ENCODE measurements at places on chromosomes 6 and 20.
A peak's percentile ranks its signal among the peaks of the same experiment; 100 is the strongest.

DNA sequence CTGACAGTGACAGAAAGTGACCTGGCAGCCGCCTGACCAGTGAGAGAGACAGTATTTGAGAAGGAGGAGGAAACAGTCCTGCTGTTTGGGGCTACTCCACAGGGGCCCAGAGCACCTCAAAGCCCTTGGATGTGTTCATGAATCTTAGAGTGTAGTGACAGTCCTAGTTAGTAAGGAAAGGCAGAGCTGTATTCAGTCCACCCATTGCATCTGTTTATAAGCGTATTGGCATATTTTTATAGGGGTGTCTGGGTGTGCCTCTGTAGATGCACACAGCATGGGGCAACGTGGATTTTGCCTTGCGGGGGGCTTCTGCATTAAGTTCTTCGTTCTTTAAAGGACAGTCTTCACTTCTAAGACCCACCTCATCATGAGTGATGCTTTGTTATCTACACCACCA is 44.6 kb upstream of the SLC22A1 start:
- DNase-seq: no peak

GRCh38 chr6:90097356-90097755 is 199.3 kb downstream of the BACH2 start:
- DNase-seq: no peak

- DNase-seq: no peak
Measured at GRCh38 chr6:7106752-7107577, 796 bp upstream of the RREB1 start.

GRCh38 chr6:155121294-155121693 is 126.2 kb downstream of the TIAM2 start:
- DNase-seq: no peak

DNA sequence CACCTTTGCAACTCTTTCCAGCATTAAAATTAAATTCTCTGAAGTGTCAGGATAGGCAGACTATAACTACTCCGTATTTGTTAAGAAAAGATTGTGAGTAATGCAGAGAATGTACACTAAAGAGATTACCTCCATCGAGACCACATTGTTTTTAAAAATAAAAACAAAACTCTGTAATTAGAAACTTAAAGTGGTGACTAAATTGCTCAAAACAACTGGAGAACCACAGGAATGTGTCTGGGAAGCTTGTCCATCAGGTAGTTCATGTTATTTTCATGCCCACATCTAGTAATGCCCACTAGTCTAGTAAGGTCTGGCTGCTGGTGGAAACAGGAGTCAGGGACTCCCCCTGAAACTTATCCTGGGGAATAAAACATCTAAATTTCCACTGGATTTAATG is 103.0 kb upstream of the FOXQ1 start:
- no peak for DNase-seq

- DNase-seq: no peak
Measured at GRCh38 chr6:19662911-19663310, 174.3 kb upstream of the ID4 start.

- DNase-seq: no peak
Measured at GRCh38 chr20:31709939-31710338, 12.7 kb downstream of the BCL2L1 start.

GRCh38 chr6:70375882-70376281 is 37.4 kb upstream of the FAM135A start:
- no peak for DNase-seq

DNA sequence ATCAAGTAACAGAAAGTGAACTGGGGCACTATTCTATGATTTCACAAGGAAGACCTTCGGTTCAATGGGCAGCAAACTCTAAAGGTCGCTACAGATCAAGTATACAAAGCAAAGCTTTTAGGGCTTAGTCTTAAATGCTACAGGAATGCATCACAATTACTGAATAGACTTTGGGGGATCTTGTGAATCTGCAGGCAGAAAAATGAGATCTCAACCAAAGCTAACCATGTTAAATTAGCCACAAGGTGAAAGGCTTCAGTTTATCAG is 98.0 kb upstream of the TMEM30A start:
- no peak for DNase-seq

DNA sequence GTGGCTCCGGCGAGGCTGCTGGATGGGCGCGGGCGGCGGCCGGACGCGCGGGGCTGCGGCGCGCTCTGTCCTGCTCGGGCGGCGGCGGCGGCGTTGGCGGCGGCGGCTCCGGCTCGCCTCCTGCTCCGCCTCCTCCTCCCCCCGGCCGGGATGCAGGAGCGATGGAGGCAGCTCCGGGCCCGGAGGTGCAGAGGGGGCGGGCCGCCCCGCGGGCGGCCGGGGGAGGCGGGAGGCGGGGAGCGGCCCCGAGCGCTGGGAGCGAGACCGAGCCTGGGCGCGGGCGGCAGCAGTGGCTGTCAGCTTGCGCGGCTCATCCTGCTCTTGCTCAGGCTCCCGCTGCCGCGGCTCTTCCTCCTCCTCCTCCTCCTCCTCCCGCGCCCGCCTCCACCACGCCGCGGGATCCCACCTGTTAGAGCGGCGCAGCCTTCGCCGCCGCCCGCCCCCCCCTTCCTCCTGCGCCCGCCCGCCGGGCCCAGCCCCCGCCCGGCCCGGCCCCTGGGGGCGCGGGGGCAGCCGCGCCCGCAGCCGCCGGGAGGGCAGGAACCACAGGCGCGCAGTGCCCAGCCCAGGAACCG is at the start of gene NOL4L:
TSS of gene NOL4L (minus strand) at position 323 of the 575 bp plus-strand sequence. CDS start 443 bp downstream, outside the sequence.
- DNase-seq: peak; percentile 44

DNA sequence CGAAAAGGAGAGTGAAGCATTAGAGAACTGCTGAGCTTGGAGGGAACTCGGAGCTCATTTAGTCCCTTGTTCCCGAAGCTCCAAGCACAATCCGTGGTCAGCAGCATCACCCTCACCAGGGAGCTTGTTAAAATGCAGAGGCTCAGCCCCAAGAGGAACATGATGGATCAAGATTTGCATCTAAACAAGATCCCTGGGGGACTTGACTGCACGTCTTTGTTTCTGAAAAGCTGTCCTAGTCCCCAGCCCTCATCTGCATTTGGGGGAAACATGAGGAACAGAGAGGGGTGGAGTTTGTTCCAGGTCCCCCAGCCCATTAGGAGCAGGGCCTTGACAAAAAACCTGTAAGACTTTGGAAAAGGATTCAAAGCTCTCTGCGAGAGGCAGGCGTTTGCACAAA is 4.1 kb upstream of the LBP start:
- DNase-seq: peak; percentile 23

DNA sequence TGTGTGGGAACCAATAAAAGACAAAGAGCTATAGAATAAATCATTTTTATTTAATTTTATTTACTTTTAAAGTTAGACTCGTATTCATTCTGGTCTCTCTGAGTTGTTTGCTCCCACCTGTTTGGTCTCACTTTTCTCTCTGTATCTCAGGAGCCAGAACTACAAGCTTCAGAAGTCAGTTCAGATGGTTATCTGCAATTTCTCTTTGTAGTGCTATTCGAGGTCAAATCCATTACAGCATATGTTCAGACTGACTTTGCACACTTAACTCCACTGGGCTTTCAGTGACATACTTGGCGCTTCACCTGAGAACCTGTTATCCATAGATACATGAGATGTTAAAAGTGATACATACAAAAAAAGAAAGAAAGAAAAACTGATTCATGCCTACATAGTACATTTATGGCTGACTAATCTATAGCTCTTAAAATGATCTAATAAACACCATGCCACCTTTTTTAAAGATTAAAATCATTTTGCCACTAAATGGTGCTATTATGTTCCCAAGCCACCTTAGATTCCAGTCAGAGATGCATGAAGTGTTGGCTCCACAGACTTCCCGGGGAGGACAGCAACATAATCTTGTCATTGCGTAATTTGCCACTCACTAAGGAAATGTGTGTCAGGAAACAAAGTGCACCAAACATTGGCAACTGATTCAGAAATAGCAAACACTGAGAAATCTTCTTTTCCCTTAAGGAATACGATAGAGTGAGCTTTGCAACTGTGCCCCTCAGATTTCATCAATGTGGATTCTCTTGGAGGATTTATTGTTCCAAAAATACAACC is 396.7 kb downstream of the HACE1 start:
- no peak for DNase-seq

- DNase-seq: peak; percentile 94
Measured at GRCh38 chr6:161393839-161394364, 120.0 kb upstream of the AGPAT4 start.
